Effector CD8-positive, alpha-beta T cell (primary cell): ENCODE measurements at places on chromosomes 7 and 10.

GRCh38 chr10:29646238-29646902, 11.6 kb upstream of the SVIL start:
- no peak for DNase-seq

DNA sequence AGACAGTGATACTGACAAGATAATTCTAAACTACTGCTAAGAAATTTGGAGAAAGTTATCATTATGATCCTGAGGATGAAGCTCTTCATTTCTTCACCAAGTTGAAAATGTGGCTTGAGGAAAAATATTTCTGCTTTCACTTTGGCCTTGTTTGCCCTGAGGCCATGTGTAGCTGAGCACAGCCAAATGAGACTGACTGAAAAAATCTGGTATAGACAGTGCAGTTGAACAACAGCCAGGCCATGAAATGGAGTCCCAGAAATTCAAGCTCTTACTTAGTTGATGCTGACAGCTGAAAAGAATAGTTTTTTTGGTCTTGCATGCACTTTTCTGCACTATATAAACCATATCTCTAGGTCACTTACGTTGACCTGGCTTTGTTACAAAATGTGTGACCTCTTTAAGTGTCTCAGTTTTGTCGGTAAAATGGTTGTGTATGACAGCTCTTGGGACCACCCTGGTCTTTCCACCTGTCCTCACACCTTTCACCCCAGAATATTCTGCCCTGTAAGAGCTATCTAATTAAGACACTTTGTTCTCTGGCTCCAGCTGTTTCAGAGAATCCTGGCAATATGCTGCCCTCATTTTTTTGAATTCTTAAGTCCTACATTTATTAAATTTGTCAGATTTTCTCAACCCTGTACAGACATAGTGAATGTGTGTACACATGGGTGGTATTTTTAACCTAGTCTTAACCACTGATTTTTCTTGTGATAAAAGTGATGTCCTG, 91.3 kb downstream of the CD36 start:
- DNase-seq, result no peak

DNA sequence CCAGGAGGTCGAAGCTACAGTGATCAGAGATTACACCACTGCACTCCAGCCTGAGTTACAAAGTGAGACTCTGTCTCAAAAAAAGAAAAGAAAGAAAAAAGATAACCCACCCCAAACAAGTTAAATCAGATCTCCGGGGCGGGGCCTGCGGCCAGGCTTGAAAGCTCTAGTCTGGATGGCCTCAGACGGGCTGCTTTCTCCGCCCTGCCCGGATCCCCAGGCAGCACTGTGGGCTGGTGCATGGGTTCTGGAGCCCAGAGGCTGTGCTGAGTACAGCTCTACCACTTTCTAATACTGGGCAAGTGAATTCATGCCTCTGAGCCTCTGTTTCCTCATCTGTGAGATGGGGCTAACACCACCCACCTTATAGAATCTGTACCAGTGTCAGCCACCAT, 83.7 kb downstream of the ZMIZ1 start:
- DNase-seq, result no peak

GRCh38 chr7:74248156-74248555, 6.0 kb downstream of the RFC2 start:
- DNase-seq, result no peak

GRCh38 chr7:28958980-28959347, 834 bp upstream of the TRIL start:
- no peak for DNase-seq

DNA sequence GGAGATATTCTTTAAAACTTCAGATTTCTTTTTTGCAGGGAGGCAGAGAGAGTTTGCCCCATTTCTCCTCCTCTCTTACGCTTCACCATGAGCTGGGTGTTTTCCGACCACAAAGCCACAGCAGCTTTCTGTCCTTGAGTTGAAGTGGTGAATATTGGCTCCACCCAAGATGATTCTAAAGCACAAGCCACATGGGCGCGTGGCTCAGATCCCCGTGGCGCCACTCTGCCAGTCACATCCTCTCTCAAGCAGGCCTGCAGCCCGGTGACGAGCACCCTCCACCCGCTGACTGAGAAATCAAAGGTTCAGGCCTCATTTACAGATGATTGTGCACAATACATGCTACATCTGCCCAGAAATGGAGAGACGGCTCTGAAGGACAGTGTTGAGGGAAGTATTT, 27.6 kb upstream of the RNF32 start:
- peak; percentile 44 for DNase-seq

- no peak for DNase-seq
Measured at GRCh38 chr10:85642421-85643170, 724.0 kb downstream of the GRID1 start.

- DNase-seq, result no peak
Measured at GRCh38 chr7:116672596-116673456, 830 bp downstream of the MET start.

DNA sequence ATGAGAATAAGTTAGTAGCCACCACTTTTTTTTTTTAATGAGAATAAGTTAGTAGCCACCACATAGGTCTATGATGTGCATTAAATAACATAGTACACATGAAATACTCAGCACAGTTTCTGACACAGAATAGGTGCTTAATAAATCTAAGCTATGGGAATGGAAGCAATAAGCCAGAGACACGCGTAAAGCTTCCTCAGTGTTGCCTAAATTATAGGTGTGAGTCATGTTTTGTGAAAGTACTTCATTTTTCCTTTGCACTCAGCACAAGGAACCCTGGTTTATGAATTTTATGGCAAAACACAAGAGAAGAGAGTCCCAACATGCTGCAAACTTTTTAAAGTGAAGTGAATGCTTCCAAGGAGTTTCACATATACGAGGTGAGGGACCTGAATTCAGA, 267.4 kb downstream of the RNLS start:
- DNase-seq, result no peak

- DNase-seq, result no peak
Measured at GRCh38 chr10:110918643-110919348, at the start of gene BBIP1. Gene BBIP1, minus strand, starts transcription at chr10:110919180. Its CDS starts 1,023 bp downstream, at chr10:110918157.

DNA sequence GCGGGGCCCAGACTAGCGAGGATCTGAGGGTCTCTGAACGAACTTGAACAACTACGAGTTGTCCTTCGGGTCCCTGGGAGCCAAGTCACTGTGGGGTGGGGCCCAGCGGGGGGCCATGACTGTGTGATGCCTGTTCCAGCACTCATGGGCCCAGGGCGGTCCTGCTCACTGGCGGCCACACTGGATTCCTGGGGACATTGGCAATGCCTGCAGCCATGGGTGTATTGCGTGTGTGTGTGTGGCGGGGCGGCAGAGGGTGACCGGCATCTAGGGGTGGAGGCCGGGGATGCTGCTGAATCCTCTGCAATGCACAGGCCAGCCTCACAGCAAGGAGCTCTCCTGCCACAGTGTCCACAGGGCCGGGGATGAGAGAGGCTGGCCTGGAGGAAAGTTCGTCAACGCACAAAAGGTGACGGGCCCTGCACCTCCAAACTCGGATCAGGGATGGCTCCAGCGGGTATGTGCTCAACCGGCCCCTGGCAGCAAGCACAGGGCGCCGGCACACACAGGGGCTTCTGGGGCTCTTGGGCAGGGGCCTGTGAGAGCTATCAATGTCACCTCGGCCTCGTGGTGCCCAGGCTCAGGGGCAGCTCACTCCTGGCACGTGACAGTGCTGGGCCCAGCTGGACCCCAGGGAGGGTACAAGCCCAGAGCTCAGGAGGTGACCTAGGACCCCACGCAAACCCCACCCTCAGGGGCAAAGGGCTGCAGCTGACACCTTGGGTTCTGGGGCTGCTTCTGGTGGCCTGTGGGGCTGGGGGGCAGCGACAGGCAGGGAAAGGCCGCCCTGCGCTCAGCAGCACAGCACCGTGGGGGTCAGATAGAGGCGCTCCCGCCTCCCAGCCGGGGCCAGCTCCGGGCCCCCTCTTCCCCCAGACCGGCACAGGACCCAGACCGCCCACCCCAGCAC, 27.9 kb downstream of the PAPOLB start:
- no peak for DNase-seq

DNA sequence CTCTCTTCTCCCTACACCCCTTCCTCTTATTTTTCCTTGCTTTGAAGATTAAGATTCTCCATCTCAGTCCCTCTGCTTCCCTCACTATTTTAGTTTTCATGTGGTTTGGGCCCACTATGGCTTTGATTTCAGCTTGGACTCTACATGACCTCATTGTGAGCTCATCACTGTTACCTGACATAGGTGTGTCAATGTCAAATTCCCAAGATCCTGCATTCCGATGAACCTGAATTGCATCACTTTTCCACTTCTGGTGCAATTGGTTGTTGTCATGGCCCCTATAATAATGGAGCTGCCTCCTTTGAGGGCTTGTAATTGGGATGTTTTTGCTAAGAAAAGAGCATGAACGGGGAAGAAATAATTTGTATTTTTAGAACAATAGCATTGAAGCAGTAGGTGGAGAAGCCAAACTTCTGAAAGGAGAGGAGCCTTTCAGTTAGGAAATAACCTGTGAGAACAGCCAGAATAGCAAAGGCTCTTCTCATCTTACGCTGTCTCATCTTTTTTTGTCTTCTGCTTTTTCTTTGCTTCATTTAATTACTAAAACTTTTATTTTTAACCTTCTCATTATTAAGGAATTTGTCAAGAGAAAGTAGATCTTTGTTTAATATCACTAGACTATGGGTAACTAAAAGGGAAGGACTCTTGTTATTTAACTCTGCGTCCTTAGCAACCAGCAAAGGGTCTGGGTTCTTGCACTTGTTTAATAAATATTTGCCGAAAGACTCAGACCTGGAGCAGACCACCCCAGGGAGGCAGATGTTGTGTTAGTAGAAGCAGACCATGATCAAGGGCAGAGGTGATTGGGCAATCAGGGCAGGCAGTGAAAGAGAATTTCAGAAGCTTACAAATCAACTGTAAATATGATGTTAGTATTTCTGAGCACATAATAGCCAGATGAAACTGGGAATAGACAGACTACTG, 95.4 kb downstream of the TES start:
- no peak for DNase-seq

GRCh38 chr10:128934492-128934891, 532.5 kb upstream of the MGMT start:
- DNase-seq, result no peak

GRCh38 chr10:96390460-96390864, 31.7 kb upstream of the OPALIN start:
- no peak for DNase-seq

- no peak for DNase-seq
Measured at GRCh38 chr10:505419-505818, 184.0 kb downstream of the DIP2C start.

GRCh38 chr7:121494516-121494915, 98.4 kb upstream of the FAM3C start:
- DNase-seq, result no peak

DNA sequence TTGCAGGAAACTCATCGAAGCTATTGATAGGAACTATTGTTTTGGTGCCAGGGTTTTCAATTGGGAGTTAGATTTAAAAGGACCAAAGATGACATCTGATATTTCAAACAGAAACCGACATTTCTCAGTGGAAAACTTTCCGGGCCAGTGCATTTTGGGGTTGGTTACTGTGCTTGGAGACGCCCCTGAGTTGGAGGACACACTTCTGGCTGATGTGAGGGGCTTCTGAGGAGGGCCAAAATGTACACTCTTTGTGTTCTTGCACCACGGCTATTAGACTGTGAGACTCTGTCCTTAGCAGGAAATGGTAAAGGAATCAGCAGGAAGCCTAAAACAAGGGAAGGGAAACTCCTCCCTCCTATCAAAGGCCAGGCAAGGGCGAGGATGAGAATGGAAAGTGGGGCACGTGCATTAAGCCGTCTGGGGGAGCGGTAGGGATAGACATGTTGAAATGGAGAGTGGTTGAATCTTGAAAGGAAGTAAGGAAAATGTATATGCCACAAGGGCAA, 1.8 kb upstream of the SRGN start:
- no peak for DNase-seq

- DNase-seq, result no peak
Measured at GRCh38 chr7:116441534-116441933, 58.0 kb upstream of the CAV2 start.

- DNase-seq, result no peak
Measured at GRCh38 chr10:43082087-43082486, 5.2 kb downstream of the RET start.

GRCh38 chr7:71348821-71349681, 217.1 kb downstream of the GALNT17 start:
- DNase-seq, result no peak

GRCh38 chr10:8586504-8586903, 532.0 kb downstream of the GATA3 start:
- no peak for DNase-seq

- no peak for DNase-seq
Measured at GRCh38 chr10:28777911-28778310, 100.6 kb downstream of the BAMBI start.

- DNase-seq, result no peak
Measured at GRCh38 chr10:44963772-44964633, 4.4 kb downstream of the RASSF4 start.

GRCh38 chr10:99827936-99828335, 45.5 kb downstream of the ABCC2 start:
- DNase-seq, result no peak

- DNase-seq, result no peak
Measured at GRCh38 chr7:136874393-136875032, 6.1 kb downstream of the CHRM2 start.

- no peak for DNase-seq
Measured at GRCh38 chr10:80275135-80275498, 14.3 kb downstream of the MAT1A start.

DNA sequence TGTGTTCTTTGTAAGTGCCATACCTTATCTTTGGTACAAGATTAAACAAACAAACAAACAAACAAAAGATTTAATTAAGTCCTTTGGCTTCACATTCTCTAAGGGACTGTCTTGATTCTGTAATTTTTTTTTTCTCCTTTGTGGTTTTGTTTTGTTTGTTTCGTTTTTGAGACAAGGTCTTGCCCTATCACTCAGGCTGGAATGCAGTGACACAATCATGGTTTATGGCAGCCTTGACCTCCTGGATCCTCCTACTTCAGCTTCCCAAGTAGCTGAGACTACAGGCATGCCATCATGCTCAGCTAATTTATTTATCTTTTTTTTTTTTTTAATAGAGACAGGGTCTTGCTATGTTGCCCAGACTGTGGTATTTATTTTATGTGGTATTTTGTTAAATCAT, 165.8 kb downstream of the LRRC4 start:
- no peak for DNase-seq

GRCh38 chr10:101111547-101111946, 19.6 kb upstream of the TLX1 start:
- no peak for DNase-seq

DNA sequence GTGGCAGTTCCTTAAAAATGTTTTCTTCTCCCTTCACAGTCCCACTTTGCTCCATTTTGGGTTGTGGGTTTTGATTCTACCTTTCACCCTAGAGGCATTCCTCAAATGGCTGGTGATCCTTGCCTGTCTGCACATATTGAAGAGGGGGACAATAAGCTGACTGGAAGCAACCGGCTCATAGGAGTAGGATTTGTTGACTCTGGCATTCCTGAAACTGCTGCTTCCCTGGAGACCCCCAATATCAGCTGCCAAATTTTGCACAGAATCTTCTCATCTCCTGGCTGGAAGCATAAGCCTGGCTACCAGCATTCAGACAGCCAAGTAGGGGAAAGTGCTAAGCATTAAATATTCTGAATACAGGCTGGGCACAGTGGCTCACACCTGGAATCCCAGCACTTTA, 53.7 kb downstream of the KIF5B start:
- DNase-seq, result no peak

GRCh38 chr7:30281791-30282190, 2.6 kb upstream of the ZNRF2 start:
- no peak for DNase-seq
